ENCODE measurements at places on chromosomes 5 and 9. TPM values are rescaled to one million over a fixed set of nuclear protein-coding genes. Genes with fewer than 3 reads are reported as not detected.

The DMRT3 gene
- total RNA-seq, result not detected

The FIBCD1 gene
- 1.3 TPM for total RNA-seq

The GPR151 gene
- total RNA-seq, result under 0.01 TPM

The GNA14 gene
- 0.94 TPM for total RNA-seq

The POU5F2 gene
- total RNA-seq, result 17.2 TPM

The DIRAS2 gene
- total RNA-seq, result 28.5 TPM

The HMCN2 gene
- 0.31 TPM for total RNA-seq

The MTMR12 gene
- total RNA-seq, result 28.8 TPM

The OR1K1 gene
- not detected for total RNA-seq

The SPARC gene
- total RNA-seq, result 75.1 TPM

The CD74 gene
- total RNA-seq, result 2.2 TPM

The TAF11L10 gene
- total RNA-seq, result not detected

The PHF24 gene
- total RNA-seq, result 40.1 TPM

The OBP2B gene
- total RNA-seq, result not detected

The PAPPA gene
- total RNA-seq, result not detected

The DMRTA1 gene
- 0.63 TPM for total RNA-seq

The PCDHA9 gene
- 42.6 TPM for total RNA-seq

The SLC6A19 gene
- total RNA-seq, result not detected
